Airway epithelial cell (primary cell): ENCODE measurements at places on chromosomes 3 and 15. TPM values are rescaled to one million over a fixed set of nuclear protein-coding genes. Genes with fewer than 3 reads are reported as not detected.

CLEC3B gene
- 0.79 TPM in 1 of 2 replicates, not detected in the other for total RNA-seq

TMEM39A gene
- total RNA-seq: 28.7 and 29.1 TPM in 2 replicates

COL6A5 gene
- not detected in 2 replicates for total RNA-seq

DENND4A gene
- 3.5 and 8.3 TPM in 2 replicates for total RNA-seq

COLQ gene
- total RNA-seq: 0.21 TPM in 1 of 2 replicates, not detected in the other

PLA2G4D gene
- total RNA-seq: not detected in 2 replicates

PP2D1 gene
- not detected in 2 replicates for total RNA-seq
